ENCODE measurements at places on chromosomes 12 and 14.

- no peak for DNase-seq
Observed at GRCh38 chr12:81644503-81644902, 114.6 kb downstream of the PPFIA2 start.

DNA sequence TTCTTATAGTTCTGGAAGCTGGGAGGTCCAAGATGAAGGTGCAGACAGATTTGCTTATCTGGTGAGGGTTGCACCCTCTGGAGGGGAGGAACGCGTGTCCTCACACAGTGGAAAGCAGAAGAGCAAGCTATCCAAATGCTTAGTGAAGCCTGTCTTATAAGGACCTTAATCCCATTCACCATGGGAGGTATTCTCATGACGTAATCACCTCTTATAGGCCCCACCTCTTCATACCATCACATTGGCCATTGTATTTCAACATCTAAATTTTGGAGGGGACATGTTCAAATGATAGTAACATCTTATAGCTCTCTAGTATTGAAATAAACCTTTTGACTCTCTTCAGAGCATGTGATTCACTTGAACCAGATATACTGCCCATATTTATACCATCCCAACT lies 105.0 kb upstream of the MYF6 start:
- no peak for DNase-seq

- no peak for DNase-seq
Observed at GRCh38 chr12:122022393-122023338, 982 bp downstream of the BCL7A start.

DNA sequence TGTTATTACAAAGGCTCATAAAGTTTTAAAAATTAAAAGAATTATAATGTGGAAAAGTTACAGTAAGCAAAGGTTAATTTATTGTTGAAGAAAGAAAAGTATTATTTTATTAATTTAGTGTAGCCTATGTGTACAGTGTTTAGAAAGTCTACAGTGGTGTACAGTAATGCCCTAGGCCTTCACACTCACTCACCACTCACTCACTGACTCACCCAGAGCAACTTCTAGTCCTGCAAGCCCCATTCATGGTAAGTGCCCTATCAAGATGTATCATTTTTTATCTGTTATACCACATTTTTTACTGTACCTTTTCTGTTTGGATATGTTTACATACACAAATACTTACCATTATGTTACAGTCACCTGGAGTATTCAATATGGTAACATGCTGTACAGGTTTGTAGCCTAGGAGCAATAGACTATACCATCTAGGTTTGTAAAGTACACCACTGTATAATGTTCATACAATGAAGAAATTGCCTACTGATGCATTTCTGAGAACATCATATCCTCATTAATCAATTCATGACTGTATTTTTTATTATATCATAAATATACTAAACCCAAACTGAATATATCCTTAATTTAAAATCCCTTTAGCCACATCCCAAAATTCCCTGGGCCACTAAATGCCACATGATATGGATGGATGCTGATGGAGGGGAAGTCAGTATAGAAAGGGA lies 43.6 kb upstream of the NID2 start:
- DNase-seq, result no peak

- no peak for DNase-seq
Observed at GRCh38 chr12:34607520-34608195, 585.4 kb downstream of the ALG10 start.

DNA sequence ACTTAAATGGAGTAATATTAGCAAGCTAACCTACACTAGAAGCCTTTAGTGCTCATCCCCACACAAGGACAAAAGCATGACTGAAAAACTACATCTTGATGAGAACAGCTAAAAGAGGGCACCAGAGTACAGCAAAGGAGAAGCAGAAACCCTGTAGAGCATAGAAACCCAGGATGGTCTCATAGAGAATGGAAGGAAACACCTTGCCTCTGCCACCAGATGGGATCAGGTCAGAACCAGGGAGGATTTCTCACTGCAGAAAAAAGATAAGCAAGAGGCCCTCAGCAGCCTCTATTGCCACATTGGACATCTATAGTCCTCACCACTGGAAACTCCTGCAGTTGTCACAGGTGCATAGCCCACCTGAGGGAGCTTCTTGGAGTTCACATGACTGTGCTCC lies 13.6 kb upstream of the ZNF705A start:
- DNase-seq, result no peak

GRCh38 chr12:27284751-27285150 lies 40.7 kb downstream of the STK38L start:
- DNase-seq, result no peak

DNA sequence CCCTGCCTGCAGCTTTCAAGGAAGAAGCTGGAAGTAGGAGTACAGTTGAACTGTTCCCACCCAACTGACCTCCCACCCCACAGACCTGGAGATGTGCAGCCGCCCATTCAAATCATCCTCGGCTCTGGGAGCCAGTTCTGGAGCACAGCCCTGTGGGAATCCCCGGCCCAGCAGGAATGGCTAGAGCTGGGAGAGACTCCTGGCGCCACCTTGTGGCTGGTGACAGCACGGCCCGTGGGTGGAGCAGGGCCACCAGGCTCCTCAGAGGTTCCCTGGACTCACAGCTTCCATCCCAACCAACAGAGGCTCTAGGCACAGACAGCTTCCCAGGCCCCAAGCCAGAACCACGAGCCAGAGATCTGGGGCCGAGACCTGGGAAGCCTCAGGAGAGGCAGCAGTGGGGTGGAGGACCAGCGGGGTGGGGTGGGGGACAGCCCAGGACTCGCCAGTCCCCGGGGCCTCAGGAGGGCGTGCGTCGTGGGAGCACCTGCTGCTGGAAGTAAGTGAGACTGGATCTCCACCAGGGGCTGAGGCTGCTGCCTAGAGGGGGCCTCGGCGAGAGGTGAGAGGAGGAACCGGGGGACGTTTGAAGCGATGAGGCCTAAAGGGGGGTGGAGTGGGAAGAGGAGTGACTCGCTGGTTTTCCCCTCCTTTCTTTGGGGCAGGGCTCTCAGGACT lies 43.4 kb downstream of the RNF34 start:
- peak; percentile 51 for DNase-seq

DNA sequence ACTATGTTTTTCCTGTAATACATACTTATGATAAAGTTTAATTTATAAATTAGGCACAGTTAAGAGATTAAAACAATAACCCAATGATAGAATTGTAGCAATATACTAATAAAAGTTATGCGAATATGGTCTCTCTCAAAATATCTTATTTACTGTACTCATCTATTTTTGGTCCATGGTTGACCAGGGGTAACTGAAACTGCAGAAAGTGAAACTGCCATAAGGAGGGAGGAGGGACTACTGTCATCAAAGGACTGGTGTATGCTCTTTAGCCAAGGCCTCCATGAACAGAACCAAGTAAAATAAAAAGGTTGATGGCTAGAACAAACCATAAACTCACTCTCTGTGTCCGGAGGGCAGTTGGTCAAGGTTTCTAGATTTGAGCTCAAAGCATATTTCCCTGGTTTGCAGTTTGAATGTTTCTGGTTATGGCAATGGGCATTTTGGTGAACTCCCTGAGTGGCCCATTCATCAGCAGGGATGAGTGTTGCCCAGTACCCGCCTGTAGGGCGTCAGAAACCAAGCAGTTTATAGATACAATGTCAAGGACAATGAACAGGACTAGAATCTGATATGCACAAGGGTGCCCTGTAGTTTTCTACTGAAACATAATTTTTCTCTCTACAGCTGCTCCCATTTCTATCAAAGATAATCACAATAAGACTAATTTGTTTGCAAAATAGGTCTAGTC lies 19.8 kb downstream of the LEMD3 start:
- DNase-seq, result no peak
